ENCODE measurements at places on chromosomes 1 and 21.
A peak's percentile ranks its signal among the peaks of the same experiment; 100 is the strongest.

GRCh38 chr1:96362623-96363022, 359.0 kb upstream of the PTBP2 start:
- peak; percentile 93 for DNase-seq

DNA sequence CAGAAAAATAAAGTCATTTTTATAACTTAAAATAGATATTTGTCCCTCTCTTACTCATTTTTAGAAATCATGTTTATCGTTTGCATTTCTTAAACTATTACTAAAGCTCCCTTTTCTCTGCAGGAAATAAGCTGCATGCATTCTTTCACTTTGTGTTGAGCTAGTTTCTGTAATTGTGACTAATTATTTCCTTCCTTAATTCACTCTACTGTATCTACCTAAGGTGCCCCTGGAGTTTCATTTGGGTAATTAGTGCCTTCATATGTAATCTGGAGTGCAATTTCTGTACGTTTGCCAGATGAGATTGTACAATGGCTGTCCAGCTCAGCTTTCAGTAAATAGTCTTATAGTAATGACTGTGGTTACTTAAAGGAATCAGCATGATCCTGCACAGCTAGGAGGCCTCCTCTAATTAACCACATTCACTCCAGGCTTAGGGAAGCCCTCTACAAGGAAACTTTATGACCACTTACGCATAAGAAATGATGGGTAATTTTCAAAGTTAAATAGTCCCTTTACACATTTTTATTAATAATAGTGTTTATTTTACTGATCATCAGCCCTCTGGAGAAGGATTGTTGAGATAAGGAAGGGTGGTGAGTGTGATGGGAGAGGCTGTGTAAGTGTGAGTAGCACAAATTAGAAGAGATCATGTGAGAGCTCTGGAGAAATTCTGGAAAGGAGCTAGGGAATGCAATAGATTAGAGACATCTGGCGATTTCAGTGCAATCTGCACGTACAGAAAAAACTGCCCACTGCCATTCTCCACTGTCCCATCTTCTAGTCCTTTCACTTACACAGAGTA, 86.8 kb downstream of the LRRC8C start:
- no peak for DNase-seq

DNA sequence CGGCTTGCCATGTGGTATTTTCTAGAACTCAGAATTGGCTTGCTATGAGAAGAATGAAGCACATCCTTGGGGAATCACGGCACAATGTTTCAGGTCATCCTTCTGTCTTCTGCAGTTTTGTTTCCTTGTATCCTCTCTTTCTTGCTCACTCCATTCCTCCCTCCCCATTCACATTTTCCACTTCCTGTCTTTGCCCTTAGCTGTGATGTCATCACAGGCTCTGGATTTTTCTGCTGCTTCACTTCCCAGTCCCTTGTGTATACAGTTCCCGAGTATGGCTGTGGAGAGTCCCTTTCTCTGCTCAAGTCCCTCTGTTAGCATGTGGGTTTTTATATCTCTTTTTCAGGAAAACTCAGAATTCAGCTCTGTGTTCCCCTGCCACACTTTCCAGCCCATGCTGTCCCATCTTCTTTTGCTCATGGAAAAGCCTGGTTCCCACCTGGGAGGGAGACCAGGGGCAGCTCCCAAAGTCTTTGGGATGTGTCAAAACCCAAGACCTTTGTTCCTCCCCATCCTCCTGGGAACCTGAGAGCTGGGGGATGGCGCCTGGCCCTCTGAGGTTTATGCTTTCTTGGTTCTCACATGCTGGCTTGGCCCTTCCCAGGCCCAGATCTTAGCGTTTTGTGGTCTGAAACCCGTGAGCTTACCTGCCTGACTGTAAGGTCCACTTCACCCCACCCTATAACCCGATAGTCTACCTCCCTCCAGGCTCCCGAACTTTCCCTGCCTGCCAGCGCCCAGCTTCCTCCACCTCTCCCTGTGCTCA, 4.8 kb upstream of the RGS16 start:
- DNase-seq: no peak

DNA sequence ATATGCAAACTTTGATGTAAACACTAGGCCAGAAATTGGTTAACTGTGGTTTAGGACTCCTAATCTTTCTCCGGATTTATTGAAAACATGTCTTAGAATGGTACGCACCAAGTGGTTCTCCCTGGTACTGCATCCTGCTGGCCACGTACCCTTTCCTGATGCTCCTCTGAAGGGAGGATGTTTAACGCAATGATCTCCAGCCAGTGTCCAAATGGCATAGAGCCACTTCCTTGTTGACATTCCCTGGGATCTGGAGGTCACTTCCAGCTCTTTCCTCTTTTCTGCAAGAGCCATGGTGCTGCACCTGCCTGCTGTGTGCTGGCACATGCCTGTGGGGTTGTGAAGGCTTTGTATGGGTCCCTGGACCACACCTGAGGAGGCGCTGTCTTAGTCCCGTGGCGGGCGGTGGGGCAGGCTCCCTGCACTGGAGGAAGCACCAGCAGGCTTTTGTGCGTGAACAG, 53.9 kb downstream of the GALNT2 start:
- no peak for DNase-seq

DNA sequence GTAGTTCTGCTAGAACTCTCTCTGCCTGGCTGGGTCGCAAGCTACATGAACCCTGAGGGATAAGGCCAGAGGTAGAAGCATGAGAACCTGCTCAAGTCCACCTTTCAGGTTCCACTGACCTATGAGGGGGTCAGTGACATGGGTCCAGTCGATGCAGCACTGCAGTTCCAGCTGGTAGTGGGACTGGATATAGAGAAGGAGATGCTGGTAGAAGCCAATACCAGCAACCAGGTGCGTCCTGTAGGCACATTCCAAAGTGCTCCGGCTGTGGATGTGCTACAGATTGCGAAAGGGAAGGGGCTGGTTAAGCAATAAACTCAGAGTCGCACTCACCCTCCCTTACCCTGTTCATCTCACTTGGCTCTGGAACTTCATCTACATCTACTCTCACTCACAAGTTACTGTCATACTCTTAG, 5.7 kb downstream of the SMG5 start:
- DNase-seq: no peak

DNA sequence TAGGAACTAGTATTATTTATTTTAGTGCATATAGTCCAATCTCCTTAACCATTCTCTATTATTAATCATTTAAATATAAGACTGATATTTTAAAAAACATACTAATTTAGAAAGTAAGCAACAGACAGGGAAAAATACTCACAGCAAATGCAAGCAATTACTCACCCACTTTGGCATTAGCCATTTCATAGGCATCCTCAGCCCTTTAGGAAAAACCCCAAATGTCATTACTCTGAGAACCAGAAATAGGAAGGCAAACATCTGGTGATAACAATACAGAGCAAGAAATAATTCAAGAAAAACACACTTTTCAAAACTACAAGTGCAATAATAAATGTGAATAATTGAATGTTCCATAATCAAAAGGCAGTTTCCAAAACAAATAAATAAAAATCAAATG, 545.1 kb downstream of the PLPP3 start:
- peak; percentile 13 for DNase-seq

DNA sequence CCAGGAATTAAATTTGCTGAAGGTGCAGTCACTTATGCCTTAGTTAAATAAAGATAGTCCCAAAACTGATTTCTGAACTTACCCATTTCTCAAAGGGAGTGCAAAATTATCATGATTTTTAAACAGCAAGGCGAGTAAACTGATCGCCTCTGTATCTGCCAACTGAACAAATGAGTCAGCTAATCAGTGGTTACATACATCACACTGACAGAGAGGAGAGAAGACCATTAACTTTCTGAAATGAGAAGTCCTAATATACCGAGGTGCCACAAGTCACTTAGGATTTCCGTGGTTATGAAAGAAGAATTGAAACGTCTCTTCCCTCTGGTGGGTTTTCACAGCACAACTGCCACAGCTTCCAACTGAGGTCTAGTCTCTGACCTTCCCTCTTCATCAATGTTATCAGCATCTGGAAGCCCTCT, 400.7 kb downstream of the SMYD3 start:
- no peak for DNase-seq

GRCh38 chr1:7002728-7003127, 217.5 kb downstream of the CAMTA1 start:
- no peak for DNase-seq

GRCh38 chr1:32969566-32969965, 5.0 kb upstream of the RNF19B start:
- DNase-seq: no peak

- DNase-seq: no peak
Measured at GRCh38 chr1:215497528-215497927, 69.6 kb upstream of the KCTD3 start.

DNA sequence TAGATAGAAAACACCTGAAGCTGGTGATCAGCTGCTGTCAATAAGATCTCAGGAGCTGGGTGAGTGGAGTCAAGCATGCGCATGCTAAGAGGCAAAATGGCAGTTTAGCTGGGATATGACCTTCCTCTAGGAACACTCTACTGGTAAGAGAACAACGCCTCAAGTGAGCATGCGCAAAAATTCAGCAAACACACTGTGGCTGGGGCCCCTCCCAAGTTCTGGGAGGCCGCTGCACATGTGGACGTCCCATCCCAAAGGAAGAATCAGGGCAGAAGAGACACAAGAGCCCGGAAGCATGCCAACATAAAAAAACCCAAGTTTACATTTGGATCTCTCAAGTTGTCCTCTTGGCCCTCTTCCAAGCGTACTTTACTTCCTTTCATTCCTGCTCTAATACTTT, 126.3 kb upstream of the F3 start:
- DNase-seq: no peak

DNA sequence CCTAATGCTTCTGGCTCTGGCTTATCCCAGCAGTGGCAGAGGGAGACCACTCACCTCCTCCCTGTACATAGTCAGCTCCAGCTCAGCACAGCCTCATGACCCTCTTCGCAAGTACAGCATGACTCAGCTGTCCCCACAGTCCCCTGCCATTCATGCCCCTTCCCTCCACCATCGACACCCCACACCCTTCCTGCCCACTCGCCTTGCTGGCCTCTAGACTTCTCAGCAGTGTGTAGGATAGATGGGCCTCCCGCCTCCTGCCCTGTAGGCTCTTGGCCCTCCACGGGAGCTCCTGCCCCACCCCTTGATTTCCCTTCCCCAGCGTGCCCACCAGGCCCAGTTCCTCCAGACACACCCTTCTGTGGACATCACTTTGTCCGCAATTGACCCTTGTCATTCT, 9.8 kb downstream of the NPR1 start:
- no peak for DNase-seq

DNA sequence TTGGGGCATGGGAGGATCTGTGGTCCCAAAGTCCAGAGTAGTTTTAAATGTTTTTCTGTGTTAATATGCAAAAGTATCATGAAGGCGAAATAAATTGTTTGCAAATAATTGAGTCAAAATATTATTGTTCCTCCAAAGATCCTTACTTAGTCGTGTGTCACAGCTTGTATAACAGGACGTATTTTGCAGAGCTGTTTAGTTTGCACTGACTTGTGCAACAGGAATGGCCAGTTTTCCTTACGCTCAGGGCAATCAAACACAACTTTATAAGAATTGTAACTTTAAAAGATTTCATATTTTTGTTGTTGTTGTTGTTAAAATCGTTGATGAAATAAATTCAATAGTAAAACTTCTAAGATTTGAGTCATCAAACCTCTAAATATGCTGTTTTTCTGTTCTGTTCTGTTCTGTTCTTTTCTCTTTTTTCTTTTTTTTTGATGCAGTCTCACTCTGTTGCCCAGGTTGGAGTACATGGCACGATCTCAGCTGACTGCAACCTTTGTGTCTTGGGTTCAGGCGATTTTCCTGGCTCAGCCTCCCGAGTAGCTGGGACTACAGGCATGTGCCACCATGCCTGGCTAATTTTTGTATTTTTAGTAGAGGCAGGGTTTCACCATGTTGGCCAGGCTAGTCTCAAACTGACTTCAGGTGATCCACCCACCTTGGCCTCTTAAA, 60.6 kb downstream of the UCK2 start:
- no peak for DNase-seq

GRCh38 chr1:44689447-44689765, 14.9 kb downstream of the ARMH1 start:
- no peak for DNase-seq

DNA sequence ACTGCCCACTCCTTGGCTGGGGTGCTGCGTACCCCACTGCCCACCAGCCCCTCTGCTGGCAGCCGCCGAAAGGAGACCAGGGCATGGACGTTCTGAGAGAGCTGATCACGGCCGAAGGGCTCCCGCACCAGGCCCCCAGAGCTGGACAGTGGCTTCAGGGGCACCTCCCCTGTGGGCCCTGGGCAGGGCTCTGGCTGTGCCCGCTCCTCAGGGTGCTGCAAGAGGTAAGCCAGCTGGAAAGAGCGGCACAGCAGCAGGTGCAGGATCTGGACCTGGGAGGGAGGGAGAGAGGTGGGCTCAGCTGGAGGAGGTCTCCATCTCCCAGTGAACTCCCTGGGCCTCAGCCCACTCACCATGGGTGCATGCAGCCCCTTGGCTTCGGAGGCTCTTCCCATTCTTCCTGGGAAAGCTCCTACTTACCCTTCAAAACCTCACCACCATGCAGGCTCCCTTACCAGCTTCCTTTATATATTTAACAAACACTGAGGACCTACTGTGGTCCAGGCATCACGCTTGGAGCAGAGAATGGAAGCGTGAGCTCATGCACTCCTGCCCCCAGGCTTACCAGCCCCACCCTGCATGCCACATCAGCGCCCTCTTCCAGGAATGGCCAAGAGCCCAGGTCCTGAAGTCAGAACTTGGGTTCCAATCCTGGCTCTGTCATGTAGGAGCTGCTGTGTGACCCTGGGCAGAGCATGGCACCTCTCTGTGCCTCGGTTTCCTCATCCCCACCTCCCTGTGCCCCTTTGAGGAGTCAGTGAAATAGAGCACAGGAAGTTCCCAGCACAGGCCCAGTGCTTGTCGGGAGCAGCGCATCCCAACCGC, 6.8 kb upstream of the KIF17 start:
- no peak for DNase-seq

DNA sequence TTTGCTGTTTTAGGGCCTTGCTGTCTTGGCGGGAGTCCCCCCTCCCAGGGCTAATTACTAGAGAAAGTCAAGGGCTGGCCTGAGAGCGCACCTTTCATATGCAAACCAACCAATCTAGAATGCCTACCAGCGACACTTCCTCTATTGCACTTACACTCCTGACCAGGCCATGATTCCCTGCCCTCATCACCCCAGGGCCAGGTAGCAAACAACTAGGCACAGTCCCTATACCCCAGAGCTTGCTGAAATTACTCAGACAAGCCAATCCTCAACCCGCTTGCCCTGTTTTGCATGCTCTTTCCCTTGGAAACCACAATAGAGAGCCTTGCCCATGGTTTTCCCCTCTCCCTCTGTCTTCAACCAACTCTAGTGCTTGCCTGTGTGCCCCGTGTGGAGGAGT, 70.3 kb downstream of the URB2 start:
- DNase-seq: no peak

GRCh38 chr1:159992161-159992560, 38.1 kb upstream of the SLAMF9 start:
- DNase-seq: no peak

GRCh38 chr1:229133151-229133550, 137.8 kb upstream of the RAB4A start:
- DNase-seq: no peak

DNA sequence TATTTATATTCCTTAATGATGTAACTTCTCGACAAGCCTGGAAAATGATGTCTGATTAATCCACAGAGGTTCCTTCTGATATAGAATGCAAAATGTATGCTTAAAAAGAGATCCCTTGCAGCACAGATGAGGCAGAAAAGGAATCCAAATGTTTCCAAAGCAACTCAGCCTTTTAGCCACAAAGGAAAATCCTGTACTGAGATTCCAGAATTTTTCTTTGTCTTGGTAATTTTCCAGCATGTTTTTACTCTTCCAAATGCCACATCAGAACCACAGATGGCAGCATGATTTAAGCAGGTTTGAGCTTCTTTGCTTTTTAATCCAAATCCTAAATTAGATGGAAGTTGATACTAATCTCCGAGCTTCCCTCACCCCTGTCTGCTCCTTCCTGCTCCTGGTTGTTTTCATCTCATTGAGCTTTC, 176.4 kb upstream of the PALMD start:
- no peak for DNase-seq

GRCh38 chr1:59752556-59753414, 62.0 kb upstream of the HOOK1 start:
- DNase-seq: no peak

All from AG09309 (cell line).